ENCODE measurements at places on chromosomes 4 and X.
A peak's percentile ranks its signal among the peaks of the same experiment; 100 is the strongest.

DNA sequence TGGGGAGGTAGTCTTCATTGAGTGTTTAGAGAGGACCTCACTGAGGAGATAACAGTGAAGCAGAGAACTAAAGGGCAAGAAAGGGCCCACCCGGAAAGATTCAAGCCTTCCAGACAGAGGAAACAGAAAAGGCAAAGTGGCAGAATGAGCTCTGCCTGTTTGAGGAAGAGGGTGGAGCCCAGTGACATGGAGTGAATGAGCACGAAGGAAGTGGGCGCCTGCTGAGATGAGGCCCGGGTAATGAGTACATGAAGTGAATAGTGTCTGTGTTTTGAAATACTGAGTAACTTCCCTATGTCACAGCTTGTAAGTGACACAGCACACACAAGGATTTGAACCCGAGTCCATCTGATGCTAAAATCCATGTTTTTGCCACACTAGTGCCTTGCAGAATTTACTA is 32.5 kb upstream of the TLR2 start:
- no peak for DNase-seq

DNA sequence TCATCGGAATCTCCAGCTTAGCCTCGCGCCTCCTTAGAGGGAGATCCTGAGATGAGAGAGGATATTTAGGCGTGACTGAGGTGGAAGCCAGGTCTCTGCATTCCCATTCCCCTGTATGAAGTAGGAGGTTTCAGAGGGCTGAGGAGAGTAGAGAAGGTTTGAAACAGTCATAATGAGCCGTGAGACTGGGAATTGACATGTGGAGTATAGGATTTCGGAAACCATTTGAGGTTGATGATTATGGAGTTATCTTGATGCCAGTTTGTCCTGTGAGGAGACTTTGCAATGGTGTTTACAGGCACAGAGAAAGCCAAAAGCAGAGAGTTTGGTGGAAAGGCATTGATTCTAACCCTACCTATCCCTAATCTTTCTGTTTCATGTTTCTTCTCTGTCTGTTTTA is 2.0 kb downstream of the CHST7 start:
- DNase-seq = no peak

DNA sequence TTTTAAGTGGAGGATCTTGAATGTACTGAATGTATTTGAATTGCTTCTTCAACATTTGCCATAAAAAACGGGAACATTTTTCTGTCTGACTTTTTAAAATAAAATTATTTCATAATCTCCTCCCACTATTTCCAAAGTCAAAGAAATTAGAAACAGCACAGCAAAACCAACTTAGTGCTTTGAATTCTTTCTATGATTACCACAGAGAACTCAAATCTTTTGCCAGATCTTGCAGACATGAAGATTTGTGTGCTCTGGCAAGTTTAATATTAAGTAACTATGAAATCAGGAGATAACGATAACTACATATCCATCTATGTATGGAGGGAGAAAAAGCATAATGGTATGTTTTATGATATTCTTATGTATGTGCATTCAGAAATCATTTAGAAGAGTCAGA is 982.2 kb downstream of the PCDH7 start:
- DNase-seq = peak; percentile 87

DNA sequence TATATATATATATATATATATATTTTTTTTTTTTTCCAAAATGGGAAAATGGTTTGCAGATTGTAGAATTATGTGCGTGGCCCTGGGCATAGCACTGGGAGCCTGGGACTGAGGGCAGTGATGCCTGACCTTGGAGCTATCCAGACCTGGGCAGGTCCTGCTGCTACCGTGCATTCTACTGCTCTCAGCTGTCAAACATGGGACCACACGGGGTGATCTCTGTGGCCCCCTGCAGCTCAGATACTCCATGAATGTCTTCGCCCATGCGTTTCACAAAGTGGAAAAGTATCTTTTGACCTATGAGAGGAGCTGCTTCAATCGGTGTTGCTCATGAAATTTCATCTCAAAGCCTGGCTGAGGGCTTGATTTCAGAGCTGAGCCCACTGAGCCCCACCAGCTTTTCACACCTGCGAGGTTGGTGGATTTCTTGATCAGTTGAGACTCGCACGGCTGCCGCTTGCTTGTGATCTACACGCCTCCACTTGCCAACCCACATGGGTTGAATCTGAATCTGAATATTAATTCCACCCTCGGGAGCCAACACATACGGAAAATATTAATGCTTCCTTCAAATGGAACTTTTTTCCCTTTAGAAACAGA is 35.7 kb downstream of the ING2 start:
- no peak for DNase-seq

DNA sequence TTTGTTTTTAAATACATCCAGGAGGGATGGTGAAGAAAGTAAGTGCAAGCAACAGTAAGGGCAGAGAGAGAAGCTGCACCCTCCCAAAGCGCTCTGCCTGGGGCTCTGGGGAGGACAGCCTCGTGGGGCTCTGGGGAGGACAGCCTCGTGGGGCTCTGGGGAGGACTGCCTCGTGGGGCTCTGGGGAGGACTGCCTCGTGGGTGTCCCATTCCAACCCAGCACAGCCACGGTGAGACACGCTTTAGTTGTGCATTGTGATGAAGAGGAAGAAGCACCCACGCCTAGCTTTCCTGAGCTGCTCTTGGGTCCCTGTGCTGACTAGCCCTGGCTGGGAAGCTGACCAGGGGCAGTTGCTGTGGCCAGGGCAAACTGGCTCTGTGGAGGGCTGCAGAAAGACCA is 43.1 kb upstream of the SLC25A4 start:
- DNase-seq = no peak

GRCh38 chr4:54289316-54289715 is 60.2 kb downstream of the PDGFRA start:
- no peak for DNase-seq

GRCh38 chr4:41728573-41728913 is 20.0 kb downstream of the PHOX2B start:
- DNase-seq = no peak

- no peak for DNase-seq
Measured at GRCh38 chr4:63583561-63583960, 825.7 kb downstream of the TECRL start.

Data from adipocyte (in vitro differentiated cells).